Upper lobe of right lung (tissue), 1 donor: ENCODE measurements at places on chromosomes 11 and 22.

- no peaks in the 10 kb centered on the region for H3K4me1 ChIP-seq
- no peaks in the 10 kb centered on the region for H3K27me3 ChIP-seq
- H3K27ac ChIP-seq = no peak overlapping the region
- no peaks in the 10 kb centered on the region for H3K36me3 ChIP-seq
- no peak overlapping the region for H3K4me3 ChIP-seq
Observed at GRCh38 chr11:34204396-34205279, 99.2 kb downstream of the NAT10 start.

GRCh38 chr11:16781936-16782919 lies 43.8 kb downstream of the C11orf58 start:
- H3K27ac ChIP-seq = no peak overlapping the region
- H3K4me1 ChIP-seq = peaks cover 7% of the 10 kb centered on the region
- no peaks in the 10 kb centered on the region for H3K36me3 ChIP-seq
- H3K27me3 ChIP-seq = no peaks in the 10 kb centered on the region
- DNase-seq = peak; percentile 57

DNA sequence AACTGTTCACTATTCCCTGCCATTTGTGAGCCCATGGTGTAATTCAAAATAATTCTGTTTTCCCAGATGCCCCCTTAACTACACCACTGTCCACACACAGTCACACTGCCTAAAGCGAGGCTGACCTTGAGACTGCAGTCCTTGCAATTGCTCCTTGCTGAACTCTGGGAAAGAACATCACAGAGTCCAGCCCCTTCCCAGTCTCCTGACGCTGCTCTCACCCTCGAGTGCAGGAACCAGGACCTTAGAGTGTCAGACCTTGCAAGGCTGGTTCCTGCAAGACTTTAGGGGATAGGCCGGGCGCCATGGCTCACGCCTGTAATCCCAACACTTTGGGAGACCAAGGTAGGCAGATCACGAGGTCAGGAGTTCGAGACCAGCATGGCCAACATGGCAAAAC lies 33.6 kb downstream of the AHNAK start:
- H3K4me1 ChIP-seq = peaks cover 18% of the 10 kb centered on the region
- H3K27me3 ChIP-seq = no peaks in the 10 kb centered on the region
- peaks cover 35% of the 10 kb centered on the region for H3K36me3 ChIP-seq
- H3K4me3 ChIP-seq = no peak overlapping the region

- H3K27ac ChIP-seq = peak overlapping the region; percentile 63
- peaks cover 14% of the 10 kb centered on the region for H3K4me1 ChIP-seq
- H3K36me3 ChIP-seq = no peaks in the 10 kb centered on the region
- DNase-seq = peak; percentile 45
- no peaks in the 10 kb centered on the region for H3K27me3 ChIP-seq
Observed at GRCh38 chr11:47388697-47389576, 10.6 kb upstream of the SPI1 start.

DNA sequence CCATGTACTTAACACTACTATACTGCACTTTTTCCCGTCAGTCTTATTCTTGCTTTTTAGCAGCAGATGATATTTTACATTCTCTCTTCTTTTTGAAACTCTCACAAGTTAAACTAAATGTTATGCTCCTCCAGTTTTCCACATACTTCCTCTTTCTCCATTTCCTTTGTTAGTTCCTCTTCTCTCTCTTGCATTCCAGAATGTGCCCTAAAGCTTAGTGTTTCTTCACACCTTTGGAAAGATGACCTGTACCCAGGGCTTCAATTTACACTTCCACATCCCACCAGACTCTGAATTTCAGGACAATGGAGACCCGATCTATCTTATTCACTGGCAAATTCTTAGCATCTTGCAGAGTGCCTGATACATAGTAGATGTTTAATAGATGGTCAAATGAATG lies 51.8 kb downstream of the APIP start:
- no peaks in the 10 kb centered on the region for H3K27me3 ChIP-seq
- H3K27ac ChIP-seq = no peak overlapping the region
- no peak overlapping the region for H3K4me3 ChIP-seq
- H3K36me3 ChIP-seq = no peaks in the 10 kb centered on the region
- peaks cover 4% of the 10 kb centered on the region for H3K4me1 ChIP-seq
- DNase-seq = no peak

- no peaks in the 10 kb centered on the region for H3K36me3 ChIP-seq
- H3K4me3 ChIP-seq = peak within 1 kb of the TSS; percentile 89
- H3K4me1 ChIP-seq = peaks cover 40% of the 10 kb centered on the region
- peak; percentile 83 for DNase-seq
- peak within 1 kb of the TSS; percentile 99 for H3K27ac ChIP-seq
Observed at GRCh38 chr11:68213135-68213515, at the start of gene KMT5B. Gene KMT5B (minus strand): TSS chr11:68213296. CDS start chr11:68190076, 23,220 bp downstream.

- no peaks in the 10 kb centered on the region for H3K36me3 ChIP-seq
- H3K27ac ChIP-seq = no peak overlapping the region
Observed at GRCh38 chr11:9259981-9260837, 4.9 kb downstream of the DENND5A start.

DNA sequence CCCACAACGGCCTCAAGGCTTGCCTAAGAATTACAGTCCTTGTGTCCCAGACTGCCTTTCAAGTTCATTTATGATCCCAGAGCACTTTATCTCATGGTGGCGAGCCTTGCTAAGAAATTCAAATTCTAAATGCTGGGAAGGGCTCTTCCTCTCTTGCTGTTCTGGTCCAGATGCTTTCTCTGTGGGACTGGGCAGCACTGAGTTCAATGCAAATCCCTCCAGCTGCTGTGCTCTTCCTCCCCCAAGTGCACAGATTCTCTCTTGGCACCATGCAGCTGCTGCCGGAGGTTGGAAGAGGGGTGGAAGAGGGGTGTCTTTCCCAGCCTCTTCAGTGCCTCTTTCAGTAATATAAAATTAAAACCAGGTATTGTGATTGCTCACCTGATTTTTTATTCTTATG lies 828.0 kb downstream of the DLG2 start:
- DNase-seq = no peak
- no peaks in the 10 kb centered on the region for H3K27me3 ChIP-seq
- no peaks in the 10 kb centered on the region for H3K4me1 ChIP-seq
- H3K4me3 ChIP-seq = no peak overlapping the region

DNA sequence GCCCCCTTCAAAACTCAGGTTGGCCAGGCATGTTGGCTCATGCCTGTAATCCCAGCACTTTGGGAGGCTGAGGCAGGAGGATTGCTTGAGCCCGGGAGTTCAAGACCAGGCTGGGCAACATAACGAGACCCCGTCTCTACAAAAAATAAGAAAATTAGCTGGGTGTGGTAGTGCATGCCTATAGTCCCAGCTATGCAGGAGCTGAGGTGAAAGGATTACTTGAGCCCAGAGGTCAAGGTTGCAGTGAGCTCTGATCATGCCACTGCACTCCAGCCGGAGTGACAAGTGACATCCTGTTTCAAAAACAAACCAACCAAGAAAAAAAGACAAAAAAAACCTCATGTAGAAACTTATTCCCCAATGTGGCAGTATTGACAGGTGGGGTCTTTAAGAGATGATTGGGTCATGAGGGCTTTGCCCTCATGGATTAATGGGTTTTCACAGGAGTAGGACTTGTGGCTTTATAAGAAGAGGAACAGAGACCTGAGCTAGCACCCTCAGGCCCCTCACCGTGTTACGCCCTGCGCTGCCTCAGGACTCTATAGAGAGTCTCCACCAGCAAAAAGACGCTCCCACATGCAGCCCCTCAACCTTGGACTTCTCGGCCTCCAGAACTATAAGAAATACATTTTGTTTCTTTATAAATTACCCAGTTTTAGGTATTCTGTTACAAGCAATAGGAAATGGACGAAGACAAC lies 22.3 kb downstream of the LAYN start:
- H3K36me3 ChIP-seq = no peaks in the 10 kb centered on the region
- no peak overlapping the region for H3K4me3 ChIP-seq
- no peaks in the 10 kb centered on the region for H3K27me3 ChIP-seq
- H3K4me1 ChIP-seq = no peaks in the 10 kb centered on the region
- no peak overlapping the region for H3K27ac ChIP-seq
- no peak for DNase-seq

GRCh38 chr11:33437529-33437928 lies 180.3 kb downstream of the HIPK3 start:
- no peak overlapping the region for H3K27ac ChIP-seq
- DNase-seq = no peak
- no peaks in the 10 kb centered on the region for H3K4me1 ChIP-seq
- no peaks in the 10 kb centered on the region for H3K27me3 ChIP-seq

DNA sequence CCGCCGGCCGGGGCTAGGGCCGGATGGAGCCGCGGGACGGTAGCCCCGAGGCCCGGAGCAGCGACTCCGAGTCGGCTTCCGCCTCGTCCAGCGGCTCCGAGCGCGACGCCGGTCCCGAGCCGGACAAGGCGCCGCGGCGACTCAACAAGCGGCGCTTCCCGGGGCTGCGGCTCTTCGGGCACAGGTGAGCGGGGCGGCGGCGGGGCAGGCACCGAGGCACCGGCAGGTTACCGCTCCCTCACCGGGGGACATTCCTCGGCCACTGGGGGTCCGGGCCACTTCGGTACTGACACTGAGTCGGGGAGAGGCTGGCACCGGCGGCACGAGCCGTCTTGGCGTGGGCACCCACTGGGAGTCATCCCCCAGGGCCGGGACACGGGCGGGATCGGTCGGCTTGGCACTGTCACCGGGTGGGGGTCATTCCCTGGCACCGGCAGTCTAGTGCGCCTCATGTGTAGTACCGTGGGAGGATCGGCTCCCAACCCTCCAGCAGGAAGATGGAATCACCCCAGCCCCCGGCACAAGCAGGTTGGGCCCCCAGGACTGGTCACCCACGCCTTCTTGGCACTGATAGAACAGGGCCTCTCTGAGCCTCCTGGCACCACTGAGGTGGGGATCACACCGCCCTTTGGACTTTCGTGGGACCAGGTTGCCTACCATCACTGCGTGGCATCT lies 511 bp downstream of the DGKZ start:
- DNase-seq = no peak
- peak overlapping the region; percentile 75 for H3K4me3 ChIP-seq
- H3K36me3 ChIP-seq = no peaks in the 10 kb centered on the region
- H3K27ac ChIP-seq = peak overlapping the region; percentile 68

GRCh38 chr11:27754035-27755017 lies 54.1 kb upstream of the BDNF start:
- H3K27me3 ChIP-seq = no peaks in the 10 kb centered on the region
- H3K27ac ChIP-seq = no peak overlapping the region
- H3K4me3 ChIP-seq = no peak overlapping the region
- no peaks in the 10 kb centered on the region for H3K4me1 ChIP-seq
- no peaks in the 10 kb centered on the region for H3K36me3 ChIP-seq

DNA sequence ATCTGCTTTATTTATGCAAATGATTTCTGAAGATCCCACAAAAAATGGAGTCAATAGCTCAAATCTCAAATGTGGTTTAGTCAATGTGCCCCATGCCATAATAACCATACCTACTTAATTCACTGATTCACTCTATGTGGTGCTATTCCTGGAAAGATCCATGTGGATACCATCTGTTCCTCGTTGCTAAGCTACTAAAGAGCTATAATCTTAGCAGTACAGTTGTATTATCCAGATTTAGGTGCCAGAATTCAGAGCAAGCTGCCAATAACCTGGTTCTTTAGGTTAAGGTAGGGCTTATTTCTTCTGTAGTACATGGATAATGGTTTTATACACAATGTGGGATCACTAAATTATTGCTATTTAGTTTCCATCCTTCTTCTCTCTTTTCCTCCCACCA lies 974.7 kb upstream of the CCDC90B start:
- H3K27me3 ChIP-seq = no peaks in the 10 kb centered on the region
- no peaks in the 10 kb centered on the region for H3K36me3 ChIP-seq
- DNase-seq = no peak
- no peaks in the 10 kb centered on the region for H3K4me1 ChIP-seq
- no peak overlapping the region for H3K4me3 ChIP-seq
- H3K27ac ChIP-seq = no peak overlapping the region

DNA sequence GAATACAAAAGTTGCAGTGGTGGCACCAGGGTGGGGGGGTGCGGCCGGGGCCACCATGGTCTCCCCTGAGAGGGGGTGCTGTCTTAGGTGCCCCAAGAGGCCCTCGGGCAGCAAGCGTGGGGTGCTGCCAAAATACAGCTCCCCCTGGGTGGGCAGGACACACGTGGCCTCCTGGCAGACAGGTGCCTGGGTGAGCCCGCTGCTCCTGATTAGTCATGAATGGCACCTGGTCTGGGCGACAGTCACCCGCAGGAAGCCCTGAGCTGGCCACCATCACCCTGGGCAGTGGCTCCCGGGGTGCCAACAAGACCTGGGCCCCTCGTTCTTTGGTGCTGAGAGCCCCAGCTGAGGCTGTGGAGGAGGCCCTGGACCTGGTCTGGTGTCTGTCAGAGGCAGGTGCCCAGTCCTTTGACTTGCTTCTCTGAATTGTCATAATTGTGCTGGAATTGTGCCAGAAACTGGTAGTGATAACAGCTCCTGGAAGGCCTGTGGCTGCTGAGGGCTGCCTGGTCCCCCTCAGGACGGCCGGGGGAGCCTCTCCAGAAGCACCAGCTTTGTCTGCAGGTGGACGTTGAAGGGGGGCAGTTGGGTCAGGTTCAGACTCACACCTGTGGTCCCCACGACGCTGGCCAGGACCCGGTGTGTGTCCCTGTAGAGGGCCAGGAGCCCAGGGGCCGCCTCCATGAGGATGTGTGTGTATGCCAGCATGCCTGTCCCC lies 14.8 kb downstream of the ALG12 start:
- no peak overlapping the region for H3K27ac ChIP-seq
- DNase-seq = peak; percentile 42
- H3K36me3 ChIP-seq = peaks cover 54% of the 10 kb centered on the region
